ENCODE measurements at places on chromosomes 1 and 21. TPM values are rescaled to one million over a fixed set of nuclear protein-coding genes. Genes with fewer than 3 reads are reported as not detected.

Gene LMO4
- 35.1 TPM for total RNA-seq

Gene PLA2G2D
- total RNA-seq, result not detected

DNA sequence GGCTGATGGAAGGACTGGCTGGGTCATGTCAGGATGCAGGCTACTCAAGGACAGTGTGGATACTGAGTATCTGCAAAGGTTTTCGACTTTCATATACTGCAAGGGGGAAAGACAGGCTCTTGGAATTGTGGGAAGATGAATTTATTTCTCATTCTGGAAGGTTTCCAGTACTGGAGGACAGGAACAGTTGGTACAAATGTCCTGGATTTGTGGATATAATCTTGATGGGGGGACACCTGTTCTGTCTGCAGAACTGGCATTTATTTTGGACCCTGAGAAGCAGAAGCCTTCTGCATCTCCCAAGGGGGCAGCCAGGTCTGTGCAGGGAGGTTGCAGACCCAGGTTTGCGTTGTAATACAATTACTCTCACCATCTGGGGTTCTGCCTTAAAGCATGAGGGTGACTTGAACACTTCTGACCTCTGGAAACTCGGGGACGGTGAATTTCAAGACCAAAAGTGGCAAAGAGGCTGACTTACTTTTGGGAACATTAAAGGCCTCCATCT, 65.8 kb downstream of the NOS1AP start:
- no peak for DNase-seq

Gene CELA3A
- not detected for total RNA-seq

Gene SAMD13
- total RNA-seq, result 0.67 TPM

DNA sequence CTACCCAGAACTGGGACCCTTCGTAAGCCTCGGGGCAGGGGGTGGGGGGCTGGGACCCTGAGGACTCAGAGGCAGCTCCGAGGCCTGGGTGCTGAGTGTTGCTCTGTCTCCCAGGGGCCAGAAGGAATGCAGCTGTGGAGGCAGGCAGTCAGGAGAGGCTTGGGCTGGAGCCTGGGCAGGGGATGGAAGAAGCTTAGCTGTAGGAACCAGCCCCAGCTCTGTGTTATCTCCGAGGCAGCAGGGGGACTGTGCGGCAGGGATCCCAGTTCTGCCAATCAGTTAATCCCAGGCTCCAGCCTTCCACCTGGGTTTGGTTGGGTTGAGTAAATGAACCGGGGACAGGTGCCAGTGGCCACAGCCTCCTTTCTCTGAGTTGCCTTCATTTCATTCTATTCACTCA, 8.2 kb upstream of the GRIK3 start:
- no peak for DNase-seq

Measured in activated CD8-positive, alpha-beta T cell treated with anti-CD3 and anti-CD28 coated beads for 36 hours (primary cell).